ELR (cell line): ENCODE measurements at places on chromosomes 1 and 21.

GRCh38 chr21:35284199-35284598 is 235.1 kb upstream of the RUNX1 start:
- no peak for DNase-seq

DNA sequence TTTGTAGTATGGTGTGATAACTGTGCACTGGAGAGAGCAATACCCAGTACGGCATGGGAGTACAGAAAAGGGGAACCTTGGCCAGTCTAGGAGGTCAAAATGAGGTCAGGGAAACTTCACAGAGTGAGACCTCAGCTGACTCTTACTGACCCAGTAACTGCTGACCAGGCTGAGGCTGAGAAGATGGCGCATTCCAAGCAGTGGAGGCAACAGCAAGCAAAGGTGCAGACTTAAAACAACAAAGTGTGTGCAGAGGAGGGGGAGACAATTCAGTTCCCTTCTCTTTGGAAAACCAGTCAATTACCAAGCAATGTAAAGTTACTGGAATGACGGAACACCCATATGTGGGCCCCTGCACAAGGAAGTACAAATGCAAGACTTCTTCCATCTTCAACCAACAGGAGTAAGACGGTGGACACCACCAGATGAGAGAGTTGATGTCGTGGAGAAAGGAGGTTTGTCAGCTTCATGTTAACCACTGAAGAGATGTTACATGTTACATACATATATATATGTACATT is 54.6 kb upstream of the PRDX6 start:
- no peak for DNase-seq

DNA sequence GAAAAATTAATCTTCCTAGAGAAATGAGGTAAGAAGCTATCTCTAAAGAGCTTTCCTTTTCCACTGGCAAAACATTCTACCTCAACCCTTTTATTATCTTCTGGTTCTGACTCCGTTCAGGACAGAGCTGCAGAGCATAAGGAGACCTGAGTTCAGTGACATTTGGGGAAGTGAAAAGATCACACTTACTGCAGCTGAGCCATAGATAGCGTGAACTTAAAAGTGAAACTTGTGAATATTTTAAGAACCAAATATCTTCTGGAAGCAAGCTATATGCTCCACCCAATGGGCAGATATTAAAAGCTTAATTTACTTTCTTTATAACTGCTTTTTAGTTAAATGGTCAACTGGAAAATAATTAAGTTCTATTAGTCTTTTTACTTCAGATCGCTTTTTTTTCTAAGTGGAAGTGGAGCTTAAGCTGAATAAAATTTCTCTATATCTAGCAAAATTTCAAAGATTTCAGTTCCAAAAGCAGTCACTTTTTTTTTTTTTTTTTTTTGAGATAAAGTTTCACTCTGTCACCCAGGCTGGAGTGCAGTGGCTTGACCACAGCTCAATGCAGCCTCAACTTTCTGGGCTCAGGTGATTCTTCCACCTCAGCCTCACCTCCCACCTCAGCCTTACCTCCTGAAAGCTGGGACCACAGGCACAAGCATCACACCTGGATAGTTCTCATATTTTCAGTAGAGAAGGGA is 11.9 kb downstream of the PTPN22 start:
- DNase-seq, result no peak

- no peak for DNase-seq
Measured at GRCh38 chr1:217392441-217392840, 238.4 kb downstream of the GPATCH2 start.

- peak; percentile 69 for DNase-seq
Measured at GRCh38 chr1:214574598-214575411, 23.4 kb upstream of the PTPN14 start.

- DNase-seq, result no peak
Measured at GRCh38 chr1:69527273-69527672, 40.4 kb upstream of the LRRC7 start.

DNA sequence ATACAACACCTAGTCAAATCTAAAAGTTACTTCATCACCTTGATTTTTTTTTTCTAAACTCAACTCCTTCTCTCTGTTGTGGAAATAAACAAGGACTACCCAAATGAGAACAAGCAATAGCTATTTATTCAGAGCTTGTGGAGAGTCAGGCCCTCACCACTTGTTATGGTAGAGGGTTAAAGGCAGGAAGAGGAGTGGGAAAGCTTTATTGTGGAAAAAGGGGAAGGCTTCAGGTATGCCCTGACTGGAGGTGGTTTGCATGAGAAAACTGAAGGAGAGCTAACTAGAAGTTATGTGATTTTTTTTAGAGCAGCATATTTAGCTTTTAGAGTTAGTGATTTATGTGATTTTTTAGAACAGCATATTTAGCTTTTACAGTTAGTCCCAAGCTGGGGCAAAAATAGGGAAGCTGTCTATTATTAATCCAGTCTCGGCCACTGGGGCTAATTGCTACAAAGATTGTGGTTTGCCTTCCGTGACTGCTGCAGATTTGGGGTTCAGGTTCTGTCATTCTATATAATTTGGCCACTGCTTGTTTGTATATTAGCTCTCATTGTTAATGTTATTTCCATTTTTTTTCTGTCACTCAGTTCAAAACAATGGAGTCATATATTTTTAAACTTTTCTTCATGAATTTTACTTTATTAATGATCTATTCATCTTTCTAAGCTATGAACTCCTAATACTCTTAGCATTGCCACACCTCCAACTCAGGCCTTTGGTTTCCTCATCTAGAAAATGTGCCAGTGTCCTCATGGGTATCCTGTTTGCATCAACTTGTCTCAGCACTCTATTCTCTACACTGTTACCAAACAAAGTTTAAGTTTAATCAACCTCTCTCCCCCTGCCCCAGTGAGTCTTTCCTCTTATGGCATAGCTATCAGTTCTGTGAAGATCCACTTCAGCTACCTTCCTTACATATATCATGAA is 713.0 kb downstream of the BRINP3 start:
- no peak for DNase-seq

GRCh38 chr1:45542591-45542990 is 8.0 kb upstream of the AKR1A1 start:
- DNase-seq, result no peak

DNA sequence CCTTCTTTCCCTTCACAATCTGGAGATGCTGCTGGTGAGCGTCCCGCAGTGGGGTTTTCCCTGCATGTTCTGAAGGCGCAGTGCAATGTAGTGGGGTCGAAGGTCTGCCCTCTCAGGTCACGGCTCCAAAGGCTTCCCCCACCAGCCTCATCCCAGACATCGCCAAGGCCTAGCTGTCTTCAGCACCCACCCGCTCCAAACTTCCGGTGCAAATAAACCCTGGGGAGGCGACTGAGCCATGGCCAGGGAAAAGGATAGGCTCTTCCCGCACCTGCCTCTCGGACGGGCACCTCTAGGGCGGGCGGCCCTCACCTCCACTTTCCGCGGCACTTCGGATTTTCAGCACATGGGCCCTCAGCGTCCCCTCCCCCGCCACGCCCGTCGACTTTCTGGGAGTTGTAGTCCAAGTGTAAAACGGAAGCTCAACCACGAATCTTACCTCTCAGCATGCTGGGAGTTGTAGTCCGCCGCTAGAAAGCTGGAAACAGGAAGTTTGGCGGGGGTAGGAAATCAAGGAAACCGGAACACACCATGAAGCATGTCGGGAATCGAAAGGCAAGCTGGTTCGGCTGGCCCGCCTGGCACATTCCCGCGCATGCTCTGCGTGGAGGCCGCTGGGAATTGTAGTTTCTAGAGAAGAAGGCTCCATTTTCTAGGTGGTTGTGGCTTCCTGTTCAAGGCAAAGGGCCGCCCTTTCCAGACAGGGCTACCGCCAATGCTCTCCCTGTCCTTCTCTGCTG is at the start of gene MRPL24:
TSS of gene MRPL24 (minus strand) at position 348 of the 740 bp plus-strand sequence. CDS start 2,384 bp downstream, outside the sequence.
- DNase-seq, result peak; percentile 100

GRCh38 chr1:222373831-222374602 is 173.9 kb downstream of the HHIPL2 start:
- no peak for DNase-seq

- DNase-seq, result no peak
Measured at GRCh38 chr21:18163956-18164355, 80.7 kb upstream of the CHODL start.

GRCh38 chr1:59045137-59045536 is 251.8 kb upstream of the FGGY start:
- DNase-seq, result no peak

DNA sequence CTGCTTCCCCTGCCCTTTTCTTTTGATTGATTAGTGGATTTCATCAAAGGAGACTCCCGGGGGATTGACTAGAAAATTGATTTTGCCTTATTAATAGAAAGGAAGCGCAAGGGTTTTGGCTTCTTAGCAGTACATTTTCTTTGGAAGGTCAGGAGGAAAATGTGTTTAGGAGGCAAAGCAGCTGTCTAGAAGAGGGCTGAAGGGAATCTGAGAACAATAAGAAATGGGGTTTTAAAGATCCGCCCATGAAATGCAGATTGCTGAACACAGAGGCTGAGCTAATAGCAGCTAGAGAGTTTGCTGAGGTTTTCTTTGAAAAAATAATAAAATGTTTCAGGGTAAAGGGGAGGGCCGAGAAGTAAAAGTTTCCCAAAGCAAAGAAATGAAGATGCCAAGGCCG is 4.9 kb downstream of the SERTAD4 start:
- DNase-seq, result no peak

- peak; percentile 62 for DNase-seq
Measured at GRCh38 chr1:90579212-90579802, 137.8 kb downstream of the BARHL2 start.

GRCh38 chr1:104266612-104267011 is 516.9 kb downstream of the AMY1C start:
- no peak for DNase-seq

DNA sequence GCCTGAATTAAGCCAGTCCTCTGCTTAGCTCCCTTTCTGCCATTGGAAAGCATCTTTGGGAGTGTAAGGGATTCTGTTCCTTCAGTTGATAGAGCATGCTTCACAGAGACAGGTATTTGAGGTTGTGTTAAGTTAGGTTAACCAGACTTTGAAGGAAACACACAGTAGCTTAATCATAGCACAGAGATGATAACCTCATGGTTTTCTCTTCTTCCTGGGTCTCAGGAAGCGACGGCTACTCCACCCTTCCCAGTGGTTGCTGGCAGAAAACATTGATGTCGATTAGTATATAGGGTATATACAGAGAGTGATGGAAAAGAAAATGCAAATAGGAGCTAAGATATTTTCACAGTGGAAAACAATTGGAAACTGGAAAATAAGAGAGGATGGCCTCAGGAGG is 42.0 kb downstream of the S1PR1 start:
- DNase-seq, result no peak

GRCh38 chr1:206570529-206570928 is 41.7 kb downstream of the EIF2D start:
- no peak for DNase-seq

- peak; percentile 56 for DNase-seq
Measured at GRCh38 chr1:29849038-29849750, 612.9 kb downstream of the PTPRU start.

DNA sequence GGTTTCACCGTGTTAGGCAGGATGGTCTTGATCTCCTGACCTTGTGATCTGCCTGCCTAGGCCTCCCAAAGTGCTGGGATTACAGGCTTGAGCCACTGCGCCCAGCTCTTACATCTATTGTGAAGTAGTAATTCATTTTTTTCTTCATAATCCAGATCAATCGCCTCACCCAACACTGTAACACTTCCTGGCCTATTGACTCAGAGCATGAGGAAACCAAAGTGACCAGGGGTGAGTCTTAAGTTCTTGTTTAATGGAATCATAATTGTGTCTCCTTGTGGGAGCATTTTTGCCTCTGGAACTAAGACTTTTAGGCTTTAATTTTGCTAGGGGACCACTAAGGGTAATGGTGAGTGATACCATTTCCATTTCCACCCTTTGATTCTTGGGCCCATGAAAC is 27.4 kb downstream of the TNFSF18 start:
- DNase-seq, result peak; percentile 55

DNA sequence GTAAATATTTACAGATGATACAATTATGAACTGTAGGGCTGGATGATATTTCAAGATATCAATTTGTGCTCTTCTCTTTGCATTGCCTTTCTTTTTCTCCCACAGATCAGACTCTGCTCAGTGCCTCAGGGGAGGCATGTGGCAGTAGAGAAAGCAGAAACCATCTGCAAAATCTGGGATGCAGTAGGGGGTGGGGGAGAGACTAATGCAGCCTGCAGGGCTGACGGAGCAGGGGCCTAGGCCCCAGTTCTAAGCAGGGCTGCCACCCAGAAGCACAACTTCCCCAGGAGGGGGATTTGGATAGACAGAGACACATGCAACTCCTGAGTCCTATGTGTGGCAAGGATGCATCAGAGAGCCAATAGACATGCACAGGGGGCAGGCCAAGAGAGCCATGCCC is 511.6 kb downstream of the SMYD3 start:
- DNase-seq, result no peak
